ENCODE measurements at places on chromosomes 4 and X.

DNA sequence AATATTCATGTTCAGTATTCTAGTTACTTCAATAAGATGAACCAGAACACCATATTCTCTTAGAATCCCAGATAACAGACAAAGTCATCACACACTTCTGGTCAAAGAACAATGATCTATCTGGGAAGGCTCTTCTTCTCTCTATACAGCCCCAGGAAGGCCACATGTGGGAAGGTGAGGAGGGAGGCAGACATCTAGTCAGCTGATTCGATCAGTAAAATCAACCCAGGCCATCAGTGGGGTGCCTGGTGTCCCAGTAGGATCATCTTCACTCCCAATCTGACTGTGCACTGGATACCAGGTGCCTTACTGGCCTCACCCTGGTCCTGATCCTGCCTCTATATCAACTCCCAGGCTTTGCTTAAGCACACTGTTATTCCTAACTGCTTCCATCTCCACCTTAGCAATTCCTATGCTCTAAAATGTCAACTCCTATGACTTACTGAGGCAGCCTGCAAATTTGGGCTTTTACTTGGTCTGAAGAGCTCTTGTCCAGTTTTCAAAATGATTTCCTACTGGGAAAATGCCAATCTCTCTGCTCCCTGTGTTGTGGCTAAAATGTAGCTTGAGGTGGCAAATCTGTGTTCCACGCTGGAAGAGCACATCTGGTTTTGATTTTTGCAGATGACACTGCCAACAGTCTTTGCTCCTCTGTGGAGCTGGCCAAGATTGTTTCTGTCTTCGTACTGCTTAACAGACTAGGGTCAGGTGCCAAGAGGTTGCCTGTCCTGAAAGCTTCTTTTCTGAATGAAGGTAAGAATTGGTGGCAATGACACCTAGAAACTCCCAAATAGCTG, 128.7 kb downstream of the MGST2 start:
- DNase-seq = peak; percentile 26

- no peak for DNase-seq
These were observed 26.8 kb downstream of the KDR start for GRCh38 chr4:55098456-55099204.

DNA sequence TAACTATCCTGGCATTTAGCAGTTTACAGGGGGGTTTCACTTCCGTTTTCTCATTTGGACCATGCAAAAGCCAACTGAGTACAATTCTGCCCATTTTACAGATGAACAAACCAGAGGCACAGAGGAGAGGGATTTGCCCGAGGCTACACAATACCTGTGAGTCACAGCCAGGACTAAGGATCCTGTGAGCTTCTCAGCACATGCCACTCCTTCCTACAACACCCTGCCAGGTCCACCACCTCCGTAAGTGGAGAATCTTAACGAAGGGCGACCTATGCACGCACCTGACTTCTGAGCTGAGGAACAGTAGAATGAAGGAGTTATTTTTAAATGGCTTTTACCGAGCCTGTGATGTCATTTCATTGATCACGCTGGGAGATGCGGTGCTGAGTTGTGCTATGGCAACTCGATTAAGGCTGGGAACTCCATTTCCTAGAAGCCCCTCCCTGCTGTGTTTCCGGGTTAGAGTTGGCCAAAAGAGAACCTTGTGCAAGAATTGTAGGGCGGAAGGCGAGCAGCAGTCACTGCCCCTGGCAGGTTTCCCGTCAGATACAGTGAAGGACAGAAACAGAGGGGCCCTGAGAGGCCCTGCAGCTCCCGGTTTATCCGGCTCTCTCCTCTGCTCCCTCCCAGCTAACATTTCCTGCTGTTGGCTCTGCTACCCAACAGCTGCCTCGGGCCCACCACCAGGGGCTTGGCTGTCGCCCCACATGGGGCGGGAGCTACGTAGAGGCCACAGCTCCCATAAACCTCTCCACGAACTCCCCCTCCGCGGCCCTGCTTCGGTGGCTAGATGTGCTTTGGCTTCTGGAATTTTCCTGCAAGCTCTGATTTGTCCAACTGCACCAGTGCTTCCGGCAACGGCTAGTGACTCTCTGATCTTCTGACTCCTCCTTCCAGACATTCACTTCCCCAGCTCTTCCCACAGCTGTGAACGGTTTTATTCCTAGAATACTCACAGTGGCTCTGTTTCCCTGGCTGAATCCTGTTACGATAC, 75.1 kb upstream of the USP9X start:
- peak; percentile 41 for DNase-seq

GRCh38 chr4:91057871-91058270, 930.7 kb downstream of the CCSER1 start:
- no peak for DNase-seq

DNA sequence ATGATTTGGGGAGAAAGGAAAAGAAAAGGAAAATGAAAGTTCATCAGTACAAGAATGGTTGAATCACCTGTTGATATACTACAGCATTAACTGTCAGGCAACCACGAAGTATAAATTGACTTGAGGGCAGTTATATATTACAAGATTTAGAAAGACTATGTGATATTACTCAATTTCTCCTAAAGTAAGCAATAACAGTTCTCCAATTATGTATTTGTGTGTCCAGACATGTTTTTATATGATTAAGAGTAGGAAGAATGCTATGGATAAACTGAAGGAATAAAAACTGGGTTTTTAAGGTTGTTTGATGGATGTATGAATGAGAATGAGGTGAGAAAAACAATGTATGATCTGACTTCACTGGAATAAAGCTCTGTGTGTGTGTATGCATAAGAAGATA, 2234.4 kb downstream of the ARAP2 start:
- no peak for DNase-seq

DNA sequence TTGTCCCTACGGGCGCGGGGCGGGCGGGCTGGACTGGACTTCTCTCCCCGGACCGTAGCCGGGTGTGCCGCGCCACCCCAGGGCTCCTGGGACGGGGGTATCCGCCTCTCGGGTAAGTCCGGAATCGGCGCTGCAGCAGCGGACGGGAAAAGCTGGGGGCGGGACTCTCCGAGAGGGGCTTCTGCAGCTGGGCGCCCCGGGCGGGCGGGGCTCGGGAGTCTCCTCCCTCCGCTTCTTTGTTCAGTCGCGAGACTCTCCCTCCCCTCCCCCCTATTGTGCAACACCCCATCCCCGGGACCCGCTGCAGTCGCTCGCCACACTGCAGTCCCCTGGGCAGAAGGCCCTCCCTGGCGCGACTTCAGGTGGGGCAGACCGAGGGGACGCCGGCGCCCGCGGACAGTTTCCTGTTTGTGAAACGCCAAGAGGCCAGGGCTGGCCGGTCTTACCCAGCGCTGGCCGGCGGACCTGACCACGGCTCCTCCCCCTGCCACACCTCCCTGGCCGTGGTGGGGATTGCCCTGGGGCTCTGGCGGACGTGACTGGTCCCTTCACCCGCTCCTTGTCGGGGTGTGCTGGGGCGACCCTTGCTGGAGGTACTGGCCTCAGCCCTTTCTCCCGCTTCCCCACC, 966 bp downstream of the CCNG2 start:
- DNase-seq = peak; percentile 83

DNA sequence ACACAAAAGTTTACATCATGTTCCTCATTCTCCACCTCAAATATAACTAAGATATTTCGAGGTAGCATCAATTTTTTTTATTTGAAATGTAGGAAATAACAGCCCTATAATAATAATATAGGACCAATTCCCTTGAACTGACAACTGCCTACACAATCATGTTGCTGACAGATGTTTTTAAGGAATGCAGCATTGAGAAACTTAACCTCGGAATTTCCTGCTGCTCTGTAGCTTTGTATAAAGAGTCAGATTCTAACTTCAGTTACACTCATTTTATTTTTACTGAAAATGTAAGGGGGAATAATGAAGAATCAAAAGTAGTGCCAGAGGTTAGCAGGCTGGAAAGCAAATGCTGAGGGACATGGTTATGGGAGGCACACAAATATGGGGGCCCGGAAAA, 235.8 kb downstream of the RBMX2 start:
- DNase-seq = no peak

- no peak for DNase-seq
These were observed 33.9 kb downstream of the PDK3 start for GRCh38 chrX:24498975-24499374.

DNA sequence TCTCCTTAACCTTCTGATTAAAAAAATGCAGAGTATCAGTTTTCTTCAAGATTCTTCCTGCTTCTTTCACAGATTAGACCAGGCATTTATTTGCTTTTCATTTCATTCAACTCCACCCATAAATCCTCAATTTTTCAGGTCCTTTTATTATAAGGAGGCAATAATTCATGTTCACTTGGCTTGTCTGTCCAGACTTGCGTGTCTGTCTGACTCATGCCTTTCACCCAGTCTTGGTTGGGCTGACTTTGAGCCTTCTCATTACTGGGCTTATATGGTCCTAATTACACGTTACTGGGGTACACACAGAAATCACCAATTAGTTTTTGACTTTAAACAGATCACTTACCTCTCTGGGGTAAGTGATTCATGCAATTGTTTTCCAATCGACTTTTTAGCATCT, 48.8 kb upstream of the GALNT7 start:
- DNase-seq = no peak

DNA sequence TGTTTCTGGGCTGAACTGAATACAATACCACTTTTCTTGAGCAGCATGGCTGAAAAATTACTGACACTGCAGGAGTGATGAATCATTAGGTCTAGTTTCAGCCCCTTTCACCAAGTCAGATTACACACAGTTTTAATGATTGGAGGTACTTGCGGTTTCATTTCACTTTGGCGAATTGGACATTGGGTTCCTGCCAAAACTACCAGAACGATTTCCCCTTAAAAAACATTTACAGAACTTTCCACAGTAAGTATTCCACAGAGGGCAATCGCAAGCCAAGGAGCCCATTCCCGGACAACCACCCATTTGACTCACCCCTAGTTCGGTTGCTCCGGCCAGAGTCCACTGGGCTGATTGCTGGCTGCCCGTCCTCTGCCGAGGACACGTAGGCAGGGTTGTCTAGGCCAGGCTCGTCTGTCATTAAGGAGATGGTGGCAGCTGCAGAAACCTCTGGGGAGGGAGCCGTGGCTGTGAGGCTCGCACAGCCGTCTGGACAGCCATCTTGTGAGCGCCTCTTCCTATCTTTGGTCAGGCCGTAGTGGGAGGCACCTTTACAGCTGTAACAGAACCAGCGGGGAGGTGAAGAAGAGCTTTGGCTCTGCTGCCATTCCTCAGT, 83.5 kb downstream of the LNX1 start:
- peak; percentile 75 for DNase-seq
